ENCODE measurements at places on chromosomes 6 and 20.

DNA sequence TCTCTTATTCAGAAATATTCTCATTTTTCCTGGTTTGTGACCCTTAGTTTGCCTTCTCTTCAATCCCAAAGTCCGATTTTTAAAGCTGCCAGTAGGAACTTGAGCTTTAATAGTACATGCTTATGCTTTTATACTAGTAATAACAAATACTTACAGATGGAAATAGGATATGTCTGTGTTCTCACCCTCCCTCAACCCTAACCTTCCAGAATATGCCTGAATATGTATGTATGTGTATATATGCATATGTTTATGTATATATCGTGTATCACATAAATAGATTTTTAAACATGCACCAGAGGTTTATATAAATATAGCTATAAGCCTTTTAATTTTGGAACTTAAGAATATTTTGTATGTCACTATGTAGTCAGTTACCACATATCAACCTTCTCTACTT, 38.8 kb downstream of the CDYL start:
- no peak for DNase-seq

DNA sequence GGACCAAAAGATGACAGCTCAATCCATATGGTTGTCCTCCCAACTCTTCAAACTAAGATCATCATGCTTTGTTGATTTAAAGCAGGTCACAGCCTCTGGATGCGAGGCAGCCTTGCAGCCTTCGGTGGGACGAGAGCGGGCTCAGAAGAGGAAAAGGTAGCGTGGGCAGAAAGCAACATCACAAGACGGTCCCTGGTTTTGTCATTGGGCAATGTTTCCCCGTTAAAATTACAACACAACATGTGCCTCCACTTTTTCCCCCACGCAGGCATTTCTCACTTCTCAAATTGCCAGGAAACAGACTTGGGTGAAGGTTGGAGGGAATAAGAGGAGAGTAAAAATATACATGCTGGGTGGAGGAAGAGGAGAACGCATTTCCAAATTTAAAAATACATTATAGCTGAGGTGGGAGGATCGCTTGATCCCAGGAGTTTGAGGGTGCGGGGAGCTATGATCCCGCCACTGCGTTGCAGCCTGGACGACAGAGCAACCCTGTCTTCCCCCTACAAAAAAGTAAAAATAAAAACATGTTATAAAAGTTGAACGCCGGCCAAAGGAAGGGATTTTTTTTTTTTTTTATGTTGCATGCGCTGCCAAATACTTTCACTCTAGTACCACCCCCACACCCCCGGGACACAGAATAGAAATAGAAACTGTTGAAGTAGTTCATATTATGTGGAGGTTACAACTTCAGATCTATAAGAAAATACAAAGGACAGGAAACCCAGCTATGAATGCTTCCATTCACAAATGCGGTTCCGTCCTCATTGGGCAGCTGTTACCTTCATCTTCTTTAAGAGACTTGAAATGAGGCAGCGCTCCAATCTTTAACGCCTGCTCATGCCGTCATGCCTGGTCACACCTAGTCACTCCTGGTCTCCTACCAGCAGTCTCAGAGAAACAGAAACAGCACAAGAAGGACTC, 13.9 kb upstream of the NAA20 start:
- DNase-seq = peak; percentile 25

GRCh38 chr6:98366371-98366770, 468.0 kb upstream of the POU3F2 start:
- DNase-seq = no peak

- no peak for DNase-seq
Observed at GRCh38 chr20:42846784-42847490, 342.8 kb downstream of the PTPRT start.

DNA sequence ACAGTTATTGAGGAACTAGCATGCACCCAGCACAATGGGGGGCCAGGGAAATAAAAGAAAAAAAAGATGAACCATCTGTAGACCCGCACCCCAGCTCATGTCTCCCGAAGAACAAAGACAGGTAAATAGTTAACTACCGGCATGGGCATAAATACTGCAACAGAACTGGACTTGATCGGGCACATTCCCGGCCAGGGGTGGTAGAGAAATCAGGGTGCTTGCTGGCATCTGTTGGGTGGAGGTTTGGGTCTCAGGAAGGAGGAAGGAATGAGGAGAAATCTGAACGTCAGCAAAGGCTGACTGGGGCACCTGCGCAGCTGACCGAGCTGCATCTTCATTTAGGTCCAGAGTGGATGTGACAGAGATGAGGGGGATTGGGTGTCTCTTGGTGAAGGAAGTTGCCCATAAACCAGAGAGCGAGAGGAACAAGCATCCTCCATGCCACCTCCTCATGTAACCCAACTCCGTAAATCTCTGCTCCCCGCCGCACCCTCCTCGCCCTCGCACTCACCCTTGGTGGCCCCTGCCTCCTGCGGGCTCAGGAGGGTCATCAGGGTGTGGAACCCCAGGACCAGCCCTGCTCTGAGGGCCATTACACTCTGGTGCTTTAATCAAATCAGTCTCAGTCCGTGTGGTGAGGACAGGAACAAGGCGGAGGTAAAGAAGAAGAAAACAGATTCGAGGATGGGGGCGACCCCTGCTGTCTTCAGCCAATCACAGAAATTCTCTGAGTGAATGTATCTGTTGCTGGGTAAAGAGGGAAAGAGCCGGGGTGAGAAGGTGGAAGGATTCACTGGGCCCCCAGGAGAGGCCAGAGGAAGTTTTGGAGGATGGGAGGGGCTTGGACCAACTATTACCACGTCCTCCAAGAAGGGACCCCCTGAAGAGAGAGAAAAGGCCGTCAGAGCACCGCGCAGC, at the start of gene HLA-DOA:
Gene HLA-DOA, minus strand, starts transcription at position 648 of the 918 bp plus-strand sequence.
- DNase-seq = peak; percentile 69

GRCh38 chr6:156189195-156189594, 588.0 kb upstream of the ARID1B start:
- no peak for DNase-seq

DNA sequence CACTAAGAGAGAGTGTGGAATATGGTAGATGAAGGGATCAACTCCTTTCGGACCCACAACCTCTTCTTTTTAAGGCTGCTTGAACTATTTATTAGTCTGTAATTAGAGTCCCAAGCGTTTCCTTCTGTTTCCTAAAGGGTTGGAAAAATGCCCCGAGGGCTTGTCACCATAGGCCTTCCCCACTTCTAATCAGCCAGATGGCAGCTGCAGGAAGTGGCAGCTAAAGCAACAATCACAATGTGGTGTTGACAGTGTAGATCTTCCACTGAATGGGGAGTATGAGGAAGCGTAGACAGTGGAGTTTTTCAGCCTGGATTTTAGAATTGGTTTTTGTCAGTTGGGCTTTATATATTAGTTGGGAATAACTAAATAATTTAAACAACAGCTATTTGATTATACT, 40.6 kb downstream of the SLC35D3 start:
- no peak for DNase-seq
